Fibroblast of the conjunctiva (primary cell): ENCODE measurements at places on chromosomes 3 and 15.

GRCh38 chr3:124131158-124131557 is 139.2 kb upstream of the ROPN1 start:
- no peak for DNase-seq

- no peak for DNase-seq
These were observed 278.9 kb downstream of the MECOM start for GRCh38 chr3:169384573-169384972.

DNA sequence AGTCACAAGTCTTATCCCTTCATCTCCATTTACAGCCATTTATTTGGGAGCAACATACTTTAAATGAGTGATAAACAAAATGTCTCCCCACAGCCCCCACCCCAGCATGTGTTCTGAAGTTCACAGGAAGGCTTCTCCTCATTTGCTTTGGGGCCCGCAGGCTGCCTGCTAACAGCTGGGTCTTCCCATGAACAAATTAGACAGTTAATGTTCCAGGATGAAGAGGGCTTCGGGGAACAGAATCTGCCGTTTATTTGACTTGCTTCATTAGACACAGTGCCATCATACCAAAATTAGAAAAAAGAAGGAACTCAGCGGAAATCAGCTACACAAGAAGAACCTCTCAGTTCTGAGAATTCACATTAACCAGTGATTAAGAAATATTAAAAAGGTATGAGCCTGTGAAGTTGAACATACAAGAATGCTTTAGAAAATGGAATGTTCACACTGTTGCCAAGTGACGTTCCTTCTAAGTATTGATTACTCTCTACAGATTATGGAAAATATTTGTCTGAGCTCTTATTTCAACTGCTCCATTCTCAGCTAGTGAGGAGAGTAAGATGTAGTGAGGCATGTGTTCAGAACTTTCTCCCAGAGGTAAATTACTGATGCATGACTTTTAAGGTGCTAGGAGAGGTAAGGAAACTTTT is 107.5 kb upstream of the THBS1 start:
- no peak for DNase-seq

- no peak for DNase-seq
These were observed 1.5 kb downstream of the CRBN start for GRCh38 chr3:3177861-3178497.

- no peak for DNase-seq
These were observed 359.6 kb downstream of the SHQ1 start for GRCh38 chr3:72488738-72489035.

GRCh38 chr3:102174312-102174712 is 260.5 kb upstream of the ZPLD1 start:
- DNase-seq = no peak

DNA sequence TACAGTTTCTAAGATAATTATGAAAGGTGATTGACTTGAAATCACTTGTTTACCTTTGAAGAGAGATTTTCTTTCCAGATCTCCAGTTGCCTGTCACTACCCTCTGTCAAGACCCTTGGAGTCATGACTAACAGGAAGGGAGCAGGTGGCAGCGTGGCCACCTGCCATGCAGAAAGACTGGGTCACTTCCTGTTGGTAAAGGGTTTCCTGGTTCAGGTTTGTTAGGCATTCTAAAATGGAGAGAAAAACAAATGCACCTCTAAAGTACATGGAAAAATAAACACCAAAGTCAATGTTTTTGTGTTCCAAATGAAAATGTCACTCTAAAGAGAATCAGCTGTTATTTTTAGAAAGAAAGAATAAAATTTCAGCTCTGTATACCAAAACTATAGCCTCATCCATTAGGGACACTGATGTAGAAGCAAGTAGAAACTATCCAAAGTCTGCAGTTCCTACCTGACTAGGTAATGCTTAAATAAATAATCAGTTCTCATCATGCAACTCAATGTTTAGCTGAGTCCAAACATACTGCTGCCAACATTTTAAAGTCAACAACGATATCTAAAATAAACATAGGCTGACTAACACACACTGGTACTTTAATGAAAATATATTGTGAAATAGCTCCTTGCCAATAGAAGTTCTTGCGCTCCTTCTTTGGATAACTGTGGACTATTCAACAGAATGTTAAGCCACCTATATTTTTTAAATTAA is 23.9 kb upstream of the TM4SF1 start:
- DNase-seq = peak; percentile 34

DNA sequence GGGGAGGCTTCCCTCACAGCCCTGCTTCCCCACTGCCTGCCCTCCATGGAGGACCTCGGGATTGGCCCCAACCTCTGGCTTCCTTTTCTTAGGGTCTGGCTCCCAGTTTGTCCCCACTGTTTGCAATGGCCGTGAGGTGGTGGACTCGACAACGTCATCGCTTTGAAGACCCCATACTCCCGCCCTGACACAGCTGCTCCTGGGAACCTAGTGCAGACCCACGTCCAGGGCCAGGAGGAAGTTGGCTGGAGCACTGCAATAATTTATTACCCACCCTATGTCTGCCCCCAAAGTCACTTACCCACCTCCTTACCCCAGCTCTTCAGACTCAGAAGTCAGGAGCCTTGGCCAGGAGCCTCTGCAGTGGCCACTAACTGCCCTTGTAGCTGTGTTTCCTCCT is 11.1 kb downstream of the GRM2 start:
- DNase-seq = no peak

- DNase-seq = no peak
These were observed 309.1 kb upstream of the ICE2 start for GRCh38 chr15:60787837-60788691.

GRCh38 chr3:141913150-141913811 is 36.8 kb downstream of the ATP1B3 start:
- peak; percentile 53 for DNase-seq

- no peak for DNase-seq
These were observed 7.4 kb downstream of the APPL1 start for GRCh38 chr3:57234613-57235575.

- DNase-seq = no peak
These were observed 18.8 kb upstream of the FAM81A start for GRCh38 chr15:59419170-59419569.

GRCh38 chr3:129330409-129330808 is 51.7 kb downstream of the HMCES start:
- DNase-seq = no peak

GRCh38 chr3:9405756-9406155 is 8.3 kb downstream of the SETD5 start:
- no peak for DNase-seq

DNA sequence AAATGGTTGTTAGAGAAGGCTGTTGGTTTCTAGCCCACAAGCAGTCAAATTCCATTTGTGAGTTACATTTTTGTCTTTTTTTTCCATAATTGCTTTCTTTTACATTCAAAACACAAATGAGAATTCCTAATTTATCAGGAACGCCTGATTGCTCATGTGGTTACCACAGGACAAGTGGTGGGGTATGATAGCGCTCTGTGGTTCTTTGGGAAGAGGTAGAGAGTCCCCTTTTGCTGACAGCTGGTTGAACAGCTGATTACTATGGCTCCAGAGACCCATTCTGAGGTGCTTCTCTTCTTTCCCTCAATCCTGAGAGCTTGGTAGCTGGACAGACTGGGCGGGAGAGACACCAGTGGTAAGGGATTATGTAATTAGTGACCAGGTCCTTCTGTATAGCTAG is 24.4 kb downstream of the CNOT10 start:
- DNase-seq = no peak

- DNase-seq = no peak
These were observed 34.0 kb upstream of the ACTL6A start for GRCh38 chr3:179528772-179529171.

DNA sequence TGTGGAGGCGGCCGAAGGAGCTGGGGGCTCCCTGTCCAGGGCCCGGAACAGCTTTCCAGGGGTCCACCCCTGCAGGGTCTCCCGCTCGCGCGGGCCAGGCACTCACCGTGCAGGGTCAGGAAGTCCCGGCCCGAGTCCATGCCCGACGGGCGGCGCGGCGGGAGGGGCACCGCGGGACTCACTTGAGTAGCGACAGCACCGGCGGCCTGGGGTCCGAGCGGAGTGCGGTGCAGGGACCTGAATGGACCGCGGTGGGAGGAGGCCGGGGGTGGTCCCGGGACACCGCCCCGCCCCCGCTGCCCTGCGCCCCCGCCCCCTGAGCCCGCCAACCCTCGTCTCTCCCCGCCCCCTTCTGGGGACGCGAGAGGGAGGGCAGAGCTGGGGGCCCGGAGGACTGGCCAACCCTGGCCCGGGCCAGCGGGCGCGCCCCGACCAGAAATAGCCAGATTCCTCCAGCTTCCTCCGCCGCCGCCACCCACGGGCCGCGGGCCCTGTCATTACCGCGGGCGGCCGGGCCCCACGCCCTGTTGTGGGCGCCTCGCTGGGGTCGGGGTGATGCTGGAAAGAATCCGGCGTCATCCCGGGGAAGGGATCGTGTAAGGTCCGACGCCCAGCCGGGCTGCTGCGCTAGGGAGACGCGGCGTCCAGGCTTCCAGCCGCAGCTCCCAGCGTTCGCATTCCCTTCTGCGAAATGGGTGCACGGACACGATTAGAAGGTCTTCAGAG is at the start of gene PLCD1:
Gene PLCD1 (minus strand): TSS at position 243 of the 726 bp plus-strand sequence. CDS start 103 bp downstream, at position 140.
- DNase-seq = peak; percentile 60

DNA sequence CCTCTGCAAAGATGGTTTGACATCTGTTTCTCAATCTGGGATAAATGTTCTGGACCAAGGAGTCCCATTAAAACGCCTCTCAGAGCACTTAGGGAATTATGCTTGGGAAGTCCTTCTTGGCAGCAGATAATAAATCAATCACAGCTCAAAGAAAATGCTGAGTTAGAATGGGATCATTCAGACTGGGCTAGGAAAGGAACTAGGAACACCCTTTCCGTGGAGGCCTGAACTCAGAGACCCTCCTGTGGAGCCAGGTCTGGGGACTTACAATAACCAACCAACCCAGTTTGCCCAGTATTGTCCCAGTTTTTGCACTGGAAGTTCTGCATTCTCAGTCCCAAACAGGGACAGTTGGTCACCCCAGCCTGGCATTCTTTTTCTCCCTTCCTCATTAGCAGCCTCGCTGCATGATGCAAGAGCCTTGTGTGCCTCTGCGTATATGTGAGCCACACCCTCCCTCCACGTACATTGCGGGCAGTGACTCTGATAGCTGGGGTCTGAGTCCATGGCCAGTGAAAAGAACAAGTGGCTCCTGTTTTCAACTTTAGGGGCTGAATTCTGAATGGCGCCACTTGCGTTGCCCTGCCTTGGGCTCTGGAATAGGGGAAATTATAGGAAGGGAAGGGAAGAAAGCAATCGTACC is 88.7 kb downstream of the SEMA5B start:
- no peak for DNase-seq

- DNase-seq = no peak
These were observed 217.0 kb downstream of the PDCD6IP start for GRCh38 chr3:34015204-34016142.

- no peak for DNase-seq
These were observed 126.0 kb downstream of the MYLK start for GRCh38 chr3:123758081-123758564.

GRCh38 chr3:42012935-42013690 is 51.2 kb upstream of the ULK4 start:
- peak; percentile 24 for DNase-seq

DNA sequence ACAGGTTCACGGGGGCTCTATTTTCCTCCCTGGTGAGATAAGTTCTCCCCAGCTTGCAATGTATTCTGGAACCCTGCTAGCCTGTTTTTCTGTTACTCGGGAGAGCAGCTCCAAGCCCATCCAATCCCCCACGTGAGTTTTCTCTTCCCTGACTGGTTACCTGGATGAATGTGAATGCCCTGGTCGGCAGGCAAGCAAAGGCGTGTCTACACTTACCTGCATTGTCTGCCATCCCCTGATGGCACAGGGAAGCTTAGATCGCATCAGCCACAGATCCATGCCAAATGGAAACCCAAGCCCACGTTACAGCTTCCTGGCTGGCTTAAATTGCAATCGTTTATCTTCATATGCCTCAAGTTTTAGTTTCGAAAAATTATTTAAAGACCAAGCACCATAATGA is 149.9 kb downstream of the FOXP1 start:
- DNase-seq = no peak

DNA sequence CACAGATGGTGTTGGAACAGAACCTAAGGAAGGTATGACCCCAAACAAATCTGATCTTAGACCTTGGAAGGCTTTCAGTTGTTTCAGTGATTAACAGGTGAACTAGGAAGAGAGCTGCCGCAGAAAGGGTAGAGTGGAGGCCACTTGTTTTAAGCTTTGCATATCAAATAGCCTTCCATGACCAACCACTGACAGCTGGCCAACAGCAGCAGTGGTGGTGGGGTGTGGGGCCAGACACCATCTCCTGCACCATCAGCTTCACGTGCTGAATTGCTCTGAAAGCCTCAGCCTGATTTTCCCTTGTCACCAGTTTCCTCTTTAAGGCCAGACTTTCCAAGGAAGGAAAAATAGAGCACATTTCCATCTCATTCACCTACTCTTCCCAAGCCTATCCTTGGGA is 16.6 kb upstream of the OSBPL11 start:
- no peak for DNase-seq

GRCh38 chr3:78951342-78951945 is 816.4 kb downstream of the ROBO1 start:
- DNase-seq = peak; percentile 16

DNA sequence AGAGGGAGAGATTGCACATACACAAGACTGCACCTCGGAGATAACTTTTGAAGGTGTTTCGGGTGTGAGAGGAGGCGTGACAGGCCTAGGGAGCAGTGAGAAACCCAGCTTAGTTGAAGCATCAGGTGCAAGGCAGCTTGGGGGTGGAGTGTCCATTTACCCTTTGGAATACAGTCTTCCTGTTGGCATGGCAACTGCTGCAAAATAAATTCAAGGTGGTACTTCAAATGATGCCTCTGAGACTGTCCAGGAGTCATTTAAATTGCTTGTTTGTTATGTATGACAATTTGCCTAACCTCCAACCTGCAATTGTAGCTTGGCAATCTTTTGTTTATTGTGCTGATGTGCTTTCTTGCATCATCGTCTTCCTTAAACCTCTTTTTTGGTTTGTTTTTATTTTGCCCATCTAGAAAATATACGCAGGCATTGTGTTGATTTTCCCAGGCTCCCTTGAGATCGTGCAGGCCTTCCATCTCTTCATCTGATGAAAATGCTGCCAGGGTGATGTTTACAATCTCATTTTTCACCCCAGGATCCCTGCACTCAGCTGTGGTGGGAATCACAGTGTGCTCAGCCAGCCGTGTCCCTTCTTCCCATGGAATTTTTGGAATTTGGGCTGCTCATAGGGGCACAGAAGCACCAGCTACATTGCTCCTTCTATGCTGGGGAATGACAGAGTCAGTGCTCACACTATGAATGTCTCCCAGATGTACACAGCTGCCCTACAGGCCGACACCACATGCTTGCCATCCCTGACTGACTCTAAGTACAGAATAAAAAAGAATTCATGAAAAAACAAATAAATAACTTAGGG is 583.1 kb upstream of the CFAP20DC start:
- DNase-seq = peak; percentile 9

GRCh38 chr3:64684715-64685261 is 3.0 kb downstream of the ADAMTS9 start:
- no peak for DNase-seq
